ENCODE measurements at places on chromosomes 1 and 21. TPM values are rescaled to one million over a fixed set of nuclear protein-coding genes. Genes with fewer than 3 reads are reported as not detected.

The FAAH gene
- total RNA-seq = 0.88 TPM

The USH2A gene
- under 0.01 TPM for total RNA-seq

The TNFSF4 gene
- total RNA-seq = 0.09 TPM

The C1orf115 gene
- total RNA-seq = 4.5 TPM

The FAM78B gene
- 0.17 TPM for total RNA-seq

The CRNN gene
- total RNA-seq = not detected

The CBR3 gene
- total RNA-seq = 9.7 TPM

The FAM151A gene
- total RNA-seq = 0.34 TPM

The GIPC2 gene
- total RNA-seq = 0.05 TPM

The AK5 gene
- total RNA-seq = 6.8 TPM

The TSTD1 gene
- not detected for total RNA-seq

The MAN1A2 gene
- 9.9 TPM for total RNA-seq

The PLA2G2F gene
- not detected for total RNA-seq

The IGSF9 gene
- 0.14 TPM for total RNA-seq

The TMIGD3 gene
- total RNA-seq = not detected

The FMO4 gene
- total RNA-seq = 0.51 TPM

The OR2T2 gene
- total RNA-seq = not detected

The FAM72C gene
- 5.7 TPM for total RNA-seq

The RHBDL2 gene
- total RNA-seq = 2.3 TPM

The ERG gene
- 0.09 TPM for total RNA-seq

The SLC2A5 gene
- 0.62 TPM for total RNA-seq

The C1orf167 gene
- total RNA-seq = not detected

The CELA2B gene
- total RNA-seq = not detected

The OR10Z1 gene
- total RNA-seq = not detected

The SPRR2B gene
- total RNA-seq = not detected

The SERPINC1 gene
- total RNA-seq = 0.16 TPM

The OLFML3 gene
- 4.1 TPM for total RNA-seq

The LIPI gene
- total RNA-seq = not detected

The GUCA2B gene
- not detected for total RNA-seq

The FAM72D gene
- 6.7 TPM for total RNA-seq

The MIXL1 gene
- not detected for total RNA-seq

The C1orf116 gene
- total RNA-seq = 6.8 TPM

All from A549 treated with dexamethasone at 1 μM for 4 hours (cell line).